Sigmoid colon (tissue), 7 donors: ENCODE measurements at places on chromosomes 13 and 19. TPM values are rescaled to one million over a fixed set of nuclear protein-coding genes. Genes with fewer than 3 reads are reported as not detected.

The EEF1AKMT1 gene
- polyA plus RNA-seq: 7.8 TPM

The ZNF525 gene
- polyA plus RNA-seq: 10.8 TPM

- no peak for DNase-seq
Observed at GRCh38 chr13:69879936-69880335, 227.7 kb upstream of the ATXN8OS start.

DNA sequence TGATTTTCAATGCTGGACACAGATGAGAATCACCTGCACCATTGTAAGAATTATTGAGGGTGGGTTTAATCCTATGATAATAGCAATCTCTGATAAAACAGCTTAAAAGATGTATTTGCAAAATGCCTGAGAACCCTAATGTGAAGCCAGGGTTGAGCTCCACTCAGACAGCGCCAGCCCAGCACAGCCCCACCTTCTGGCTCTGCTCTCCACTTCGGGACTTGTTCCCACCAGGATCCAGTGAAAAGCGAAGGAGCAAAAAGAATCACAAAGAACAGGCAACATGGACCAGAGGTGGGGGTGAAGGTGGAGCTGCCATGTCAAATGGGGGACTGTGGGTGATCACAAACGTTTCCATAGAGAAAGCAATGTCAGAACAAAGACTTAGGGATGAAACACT lies 18.6 kb upstream of the ZNF816 start:
- DNase-seq: no peak

DNA sequence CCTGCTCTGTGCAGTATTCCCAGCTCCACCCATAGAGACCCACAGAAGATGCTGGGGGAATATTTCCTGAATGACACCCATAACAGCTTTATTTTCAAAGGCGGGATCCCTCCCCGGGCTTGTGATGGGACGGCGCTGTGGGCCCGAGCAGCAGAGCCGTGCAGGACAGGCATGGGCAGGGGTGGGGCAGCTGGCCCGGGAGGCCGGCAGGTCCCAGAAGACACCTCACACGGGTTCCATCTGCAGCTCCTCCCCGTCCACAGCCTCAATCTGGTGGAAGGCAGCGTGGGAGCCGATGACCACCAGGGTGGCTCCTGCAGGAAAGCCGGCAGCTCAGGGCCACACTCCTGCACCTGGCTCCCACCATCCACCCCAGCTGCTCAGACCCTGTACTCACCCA lies 2.5 kb downstream of the RABAC1 start:
- DNase-seq: no peak

The DACT3 gene
- 1.8 TPM for polyA plus RNA-seq

The ZNF253 gene
- 2.5 TPM for polyA plus RNA-seq
